ENCODE measurements at places on chromosomes 2 and 18. TPM values are rescaled to one million over a fixed set of nuclear protein-coding genes. Genes with fewer than 3 reads are reported as not detected.
A peak's percentile ranks its signal among the peaks of the same experiment; 100 is the strongest.

TRIM43 gene
- not detected for total RNA-seq

DNA sequence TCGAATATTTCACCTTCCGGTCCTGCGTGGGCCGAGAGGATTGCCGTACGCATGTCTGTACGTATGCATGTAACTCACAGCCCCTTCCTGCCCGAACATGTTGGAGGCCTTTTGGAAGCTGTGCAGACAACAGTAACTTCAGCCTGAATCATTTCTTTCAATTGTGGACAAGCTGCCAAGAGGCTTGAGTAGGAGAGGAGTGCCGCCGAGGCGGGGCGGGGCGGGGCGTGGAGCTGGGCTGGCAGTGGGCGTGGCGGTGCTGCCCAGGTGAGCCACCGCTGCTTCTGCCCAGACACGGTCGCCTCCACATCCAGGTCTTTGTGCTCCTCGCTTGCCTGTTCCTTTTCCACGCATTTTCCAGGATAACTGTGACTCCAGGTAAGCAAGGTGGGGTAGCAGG, at the start of gene SERPINB5:
Gene SERPINB5, plus strand, starts transcription at position 291 of the 400 bp plus-strand sequence. CDS start 7,471 bp downstream, outside the sequence.
- no peak for ATAC-seq

ANO7 gene
- 0.73 TPM for total RNA-seq

SPDYA gene
- total RNA-seq = 0.92 TPM

DNA sequence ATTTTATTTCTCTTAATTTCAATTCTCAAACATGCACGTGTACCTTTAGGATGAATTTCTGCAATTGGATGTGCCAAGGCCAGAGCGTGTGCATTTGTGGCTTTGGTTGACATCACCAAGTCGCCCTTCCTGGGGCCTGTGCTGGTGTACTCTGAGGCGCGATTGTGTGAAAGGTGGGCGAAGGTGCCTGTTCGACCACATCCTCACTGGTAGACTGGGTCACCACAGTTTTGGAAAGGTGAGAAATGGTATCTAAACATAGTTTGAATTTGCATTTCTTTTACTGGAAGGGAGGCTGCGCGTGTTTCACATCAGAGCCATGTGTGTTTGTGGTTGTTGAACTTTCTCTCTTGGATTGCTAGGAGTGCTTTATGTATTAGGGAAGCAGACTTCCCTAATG, 89.8 kb downstream of the LDLRAD4 start:
- no peak for ATAC-seq

- ATAC-seq = no peak
Observed at GRCh38 chr2:149160701-149161217, 122.3 kb downstream of the LYPD6B start.

- peak; percentile 85 for ATAC-seq
Observed at GRCh38 chr2:42073739-42074503, 26.1 kb downstream of the PKDCC start.

TMEM17 gene
- total RNA-seq = 3.2 TPM

KCNF1 gene
- 2.5 TPM for total RNA-seq

DNA sequence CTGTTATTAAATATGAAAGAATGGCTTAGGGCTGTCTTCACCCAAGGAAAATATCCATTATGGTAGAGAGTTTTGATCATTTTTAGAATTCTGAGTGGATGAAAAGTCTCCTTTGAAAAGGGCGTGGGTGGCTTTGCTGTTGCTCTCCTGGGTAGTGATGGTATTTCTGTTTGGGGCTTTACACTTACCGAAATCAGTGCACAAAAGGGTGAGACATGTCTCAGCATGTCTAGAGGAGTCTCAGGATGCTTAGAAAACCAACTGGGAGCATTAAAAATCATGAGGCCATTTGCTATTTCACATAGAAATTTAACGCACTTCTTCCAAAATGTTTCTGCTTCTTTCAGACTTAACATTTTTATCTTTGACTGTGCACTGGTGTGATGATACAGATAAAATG, 49.6 kb downstream of the ZCCHC2 start:
- ATAC-seq = no peak

DNA sequence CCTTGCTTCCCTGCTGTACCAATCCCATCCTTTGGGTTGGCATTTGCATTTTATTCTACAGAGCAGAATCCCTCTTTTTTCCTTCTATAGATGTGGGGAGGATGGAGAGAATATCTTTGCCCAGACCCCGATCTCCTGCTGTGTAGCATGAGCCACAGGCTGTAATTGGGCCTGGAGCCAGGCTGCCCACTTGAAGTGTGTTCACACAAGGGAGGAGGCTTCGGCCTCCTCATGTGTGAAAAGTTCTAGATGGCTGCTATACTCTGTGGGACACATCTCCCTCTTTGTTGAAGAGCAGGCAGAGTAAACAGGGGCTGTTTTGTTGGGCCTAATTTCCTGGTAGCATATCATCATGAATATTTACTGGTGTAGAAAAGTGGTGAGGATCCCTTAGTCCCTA, 126.3 kb downstream of the XRCC5 start:
- ATAC-seq = no peak

GRCh38 chr2:10947005-10947440, 35.3 kb downstream of the KCNF1 start:
- ATAC-seq = peak; percentile 44

GRCh38 chr2:221616561-221616960, 44.5 kb upstream of the EPHA4 start:
- no peak for ATAC-seq

DNA sequence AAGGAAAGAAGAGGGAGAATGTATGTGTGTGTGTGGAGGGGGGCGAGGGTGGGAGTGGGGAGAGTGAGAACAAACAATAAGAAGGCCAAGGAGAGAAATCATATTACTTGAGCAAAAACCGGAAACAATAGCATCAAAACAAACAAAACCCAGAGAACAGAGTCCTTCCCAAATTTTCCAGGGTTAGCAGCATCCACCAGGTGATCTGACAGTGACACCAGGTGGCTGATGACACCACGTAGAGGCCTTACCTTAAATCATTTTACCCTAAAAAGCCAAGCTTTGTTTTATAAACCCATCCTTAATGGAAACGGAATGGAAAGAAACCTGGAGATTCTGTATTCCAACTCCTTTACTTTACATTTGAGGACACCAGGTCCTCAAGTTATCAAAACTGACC, 42.9 kb downstream of the CDCA7 start:
- ATAC-seq = no peak

DNA sequence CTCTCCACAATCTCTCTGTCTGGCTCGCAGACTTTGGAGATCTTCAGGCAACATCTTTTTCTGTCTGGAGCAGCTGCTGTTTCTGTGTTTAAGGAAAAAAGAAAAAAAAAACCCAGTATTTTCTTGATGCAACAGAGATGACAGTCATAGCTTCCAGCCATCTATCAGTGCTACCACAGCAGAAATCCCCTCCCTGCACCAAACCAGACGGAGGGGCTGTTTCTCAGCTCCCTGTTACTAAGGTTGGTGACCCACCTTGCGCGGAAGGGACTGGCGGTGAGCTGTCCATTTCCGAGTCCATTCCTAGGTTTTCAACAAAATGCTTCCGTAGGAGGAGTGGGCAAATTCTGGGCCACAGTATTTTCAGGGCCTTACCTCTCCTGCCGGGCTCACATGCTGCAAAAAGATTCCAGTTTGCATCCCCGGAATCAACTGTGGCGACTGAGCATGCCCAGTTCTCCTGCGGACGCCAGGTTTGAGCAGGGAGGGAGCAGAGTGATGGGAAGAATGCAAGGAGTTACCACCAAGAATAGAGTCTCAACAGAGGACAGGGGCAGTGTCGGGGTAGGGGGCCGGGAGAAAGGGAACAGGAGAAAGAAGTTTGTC, 1.2 kb downstream of the SLC4A10 start:
- peak; percentile 62 for ATAC-seq

- peak; percentile 46 for ATAC-seq
Observed at GRCh38 chr2:149049142-149049541, 10.6 kb downstream of the LYPD6B start.

- no peak for ATAC-seq
Observed at GRCh38 chr2:169480079-169480465, 778 bp downstream of the BBS5 start.

DNA sequence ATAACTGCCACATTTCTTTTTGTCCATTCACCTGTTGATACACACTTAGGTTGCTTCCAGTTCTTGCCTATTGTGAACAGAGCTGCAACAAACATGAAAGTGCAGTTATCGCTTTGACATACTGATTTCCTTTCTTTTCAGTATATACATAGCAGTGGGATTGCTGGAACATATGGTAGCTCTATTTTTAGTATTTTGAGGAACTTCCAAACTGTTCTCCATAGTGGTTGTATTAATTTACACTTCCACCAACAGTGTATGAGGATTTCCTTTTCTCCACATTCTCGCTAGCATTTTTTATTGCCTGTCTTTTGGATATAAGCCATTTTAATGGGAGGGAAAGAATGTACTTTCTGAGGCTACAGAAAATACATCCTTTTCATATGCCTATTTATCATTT, 167.4 kb downstream of the GULP1 start:
- ATAC-seq = no peak

- ATAC-seq = no peak
Observed at GRCh38 chr2:33384599-33384961, 91.9 kb upstream of the RASGRP3 start.

ALPI gene
- total RNA-seq = 0.10 TPM

DNA sequence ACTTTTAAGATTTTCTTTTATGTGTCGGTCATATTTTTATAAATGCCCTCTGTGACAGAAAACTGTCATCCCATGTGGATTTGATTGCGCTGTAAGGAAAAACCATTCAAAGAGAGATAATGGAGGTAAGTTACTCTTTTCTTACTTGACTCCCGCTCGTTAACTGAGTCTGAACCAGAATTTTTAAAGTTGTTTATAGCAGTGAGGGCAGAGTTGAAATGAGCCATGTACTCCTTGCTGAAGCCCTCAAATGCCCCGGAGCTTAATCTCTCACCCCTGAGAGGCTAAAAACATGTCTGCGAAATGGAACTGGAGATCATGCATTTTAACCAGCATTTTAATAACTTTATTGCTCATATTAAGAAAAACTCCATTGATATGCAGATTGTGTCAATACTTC, 320.0 kb upstream of the SOX11 start:
- ATAC-seq = no peak

DNA sequence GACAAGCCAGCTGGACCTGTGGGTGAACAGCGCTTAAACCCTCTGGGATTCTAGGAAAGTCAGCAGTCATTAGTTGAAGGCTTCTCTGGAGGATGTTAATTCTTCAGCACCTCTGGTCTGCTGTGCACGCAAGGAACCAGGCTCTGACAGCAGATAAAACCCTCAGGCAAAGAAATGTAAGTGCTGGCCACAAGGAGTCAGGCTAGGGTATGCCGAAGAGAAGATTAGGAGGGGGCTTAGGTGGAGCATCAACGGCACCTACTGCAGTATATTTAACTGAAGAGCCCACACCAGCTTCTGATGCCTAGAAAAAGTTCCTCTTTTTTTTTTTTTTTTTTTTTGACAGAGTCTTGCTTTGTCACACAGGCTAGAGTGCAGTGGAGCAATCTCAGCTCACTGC, 304.2 kb upstream of the MC4R start:
- peak; percentile 66 for ATAC-seq

DNA sequence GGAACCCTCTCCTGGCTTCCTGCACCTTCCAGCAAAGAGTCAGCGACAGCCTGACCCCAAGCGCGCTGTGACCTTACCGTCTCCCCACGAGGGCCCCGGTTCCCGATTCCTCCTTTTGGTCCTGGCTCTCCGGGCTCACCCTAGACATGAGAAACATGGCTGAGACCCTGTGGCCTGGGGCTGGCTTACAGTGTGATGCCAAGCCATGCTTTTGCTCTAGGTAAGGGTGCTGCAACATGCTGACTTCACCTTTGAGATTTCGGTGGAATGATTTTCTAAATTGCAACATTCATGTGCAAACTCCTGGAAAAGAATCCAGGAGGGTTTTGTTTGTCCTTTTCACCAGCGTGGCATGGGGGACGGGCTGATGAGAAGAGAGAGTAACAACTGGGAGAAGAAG, 63.9 kb downstream of the COL6A3 start:
- ATAC-seq = no peak

GRCh38 chr18:44791520-44791919, 110.8 kb downstream of the SETBP1 start:
- no peak for ATAC-seq

DPP4 gene
- total RNA-seq = 16.1 TPM

- no peak for ATAC-seq
Observed at GRCh38 chr2:105557021-105557920, 158.4 kb upstream of the FHL2 start.

GRCh38 chr2:28986429-28986828, 5.3 kb downstream of the TOGARAM2 start:
- no peak for ATAC-seq

DNA sequence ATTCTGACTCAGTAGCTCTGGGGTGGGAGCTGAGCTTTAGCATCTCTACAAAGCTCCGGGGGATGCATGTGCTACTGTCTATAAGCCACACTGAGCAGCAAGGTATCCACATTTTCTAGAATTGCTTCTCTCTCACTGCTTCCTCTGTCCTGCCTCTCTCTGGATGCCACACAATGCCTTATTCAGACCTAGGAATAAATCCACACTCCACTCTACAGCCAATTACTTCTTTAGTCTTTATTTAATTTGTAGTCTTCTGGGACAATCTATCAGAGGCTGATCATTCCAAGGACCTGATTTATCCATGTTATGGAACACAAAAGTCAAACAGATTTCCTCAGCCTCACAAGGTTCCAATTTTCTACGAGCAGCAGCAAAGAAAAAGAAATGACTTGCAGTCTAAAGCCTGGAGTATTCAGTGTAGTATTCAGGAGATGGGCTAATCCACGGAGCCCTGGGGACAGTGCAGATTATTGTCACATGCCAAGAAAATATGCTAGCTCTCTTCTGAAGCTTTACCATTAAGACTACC, 4.4 kb downstream of the BCL2 start:
- no peak for ATAC-seq

DNA sequence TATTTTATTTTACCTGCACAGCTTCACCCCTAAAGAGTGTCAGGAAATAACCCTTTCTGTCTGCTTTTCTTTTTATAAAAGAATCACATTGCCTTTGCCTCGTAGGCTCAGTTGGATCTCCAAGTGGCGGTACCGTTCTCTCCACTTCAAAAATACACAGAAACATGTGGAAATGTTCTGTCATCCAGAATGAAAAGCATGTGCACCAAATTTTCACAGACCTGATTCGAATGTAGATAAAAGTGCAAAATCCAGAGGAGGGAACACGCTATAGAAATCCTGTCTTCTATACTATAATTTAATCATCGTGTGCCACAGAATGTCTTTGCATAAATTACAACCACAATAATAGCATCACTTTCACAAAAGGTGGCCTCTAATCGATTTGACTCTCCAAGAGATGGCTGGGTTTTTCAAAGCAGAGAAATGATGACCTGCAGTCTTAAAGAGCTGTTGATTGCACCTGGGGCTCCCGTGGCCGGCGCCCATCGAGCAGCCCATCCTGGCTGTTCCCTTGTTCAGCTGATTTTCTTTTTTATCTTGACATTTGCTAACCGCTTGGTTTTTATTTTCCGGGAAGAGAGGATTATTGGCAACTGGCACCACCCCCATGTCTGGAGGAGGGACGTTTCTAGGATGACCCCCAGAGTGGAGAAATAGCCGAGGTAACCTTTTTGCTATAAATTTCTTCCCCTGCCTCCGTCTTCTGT, 290.2 kb downstream of the SOX11 start:
- ATAC-seq = no peak

SLC9A2 gene
- total RNA-seq = 0.18 TPM

All from motor neuron (in vitro differentiated cells).